ENCODE measurements at places on chromosomes 3 and 15.

DNA sequence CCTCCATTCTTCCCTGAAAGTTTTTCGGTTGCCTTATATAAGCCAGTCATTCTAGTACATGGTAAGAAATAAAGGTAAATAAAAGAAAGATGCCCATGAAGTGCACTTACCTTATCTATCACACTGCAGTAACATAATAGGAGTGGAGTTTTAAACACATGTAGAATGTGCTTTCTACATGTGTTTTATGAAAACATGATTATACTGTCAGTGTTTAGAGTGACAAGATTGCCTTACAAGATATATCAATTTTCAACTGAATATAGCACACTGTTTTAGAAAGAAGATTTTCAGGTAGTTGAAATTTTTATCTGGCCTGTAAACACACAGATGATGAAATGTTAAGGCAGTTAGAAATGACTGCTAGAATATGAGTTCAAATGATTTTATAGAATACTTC is 219.6 kb downstream of the EPHA3 start:
- no peak overlapping the region for H3K27ac ChIP-seq
- H3K36me3 ChIP-seq, result no peaks in the 10 kb centered on the region
- H3K27me3 ChIP-seq, result no peaks in the 10 kb centered on the region
- no peaks in the 10 kb centered on the region for H3K4me1 ChIP-seq

DNA sequence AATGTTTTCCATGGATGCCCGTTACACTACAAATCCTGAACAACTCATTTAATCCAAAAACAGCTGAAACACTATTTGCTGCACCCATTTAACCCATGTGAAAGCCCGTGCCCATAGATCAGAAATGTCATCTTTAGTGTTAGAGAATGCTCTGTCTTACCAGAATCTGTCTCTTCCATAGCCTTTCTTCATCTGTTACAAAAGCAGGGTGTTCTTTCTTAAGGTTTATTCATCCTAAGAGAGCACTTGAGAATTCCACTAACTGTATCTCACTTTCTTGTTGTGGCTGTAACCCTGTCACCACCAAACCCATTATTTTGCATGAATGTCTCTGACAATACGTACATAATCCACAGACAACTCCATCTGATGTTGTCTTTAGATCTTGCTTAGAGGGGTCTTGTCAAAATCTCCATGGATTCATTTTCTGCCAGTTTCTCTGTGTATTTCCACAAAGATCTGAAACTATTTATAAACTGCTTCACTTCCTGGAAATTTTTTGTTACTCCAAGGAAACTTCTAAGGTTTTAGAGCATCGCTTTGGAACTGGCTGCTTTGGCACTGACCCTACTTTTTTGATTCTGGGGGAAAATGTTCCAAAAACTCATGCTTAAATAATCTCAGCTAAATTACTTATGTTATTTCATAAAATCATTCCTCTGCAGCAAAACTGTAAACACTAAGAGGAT is 167.8 kb upstream of the CCDC54 start:
- no peaks in the 10 kb centered on the region for H3K4me1 ChIP-seq
- no peak overlapping the region for H3K4me3 ChIP-seq
- no peaks in the 10 kb centered on the region for H3K36me3 ChIP-seq
- no peaks in the 10 kb centered on the region for H3K27me3 ChIP-seq

- H3K27ac ChIP-seq, result no peak overlapping the region
- H3K27me3 ChIP-seq, result no peaks in the 10 kb centered on the region
- no peaks in the 10 kb centered on the region for H3K4me1 ChIP-seq
- no peaks in the 10 kb centered on the region for H3K36me3 ChIP-seq
Observed at GRCh38 chr3:169054471-169054870, 609.0 kb downstream of the MECOM start.

- no peak overlapping the region for H3K4me3 ChIP-seq
- DNase-seq, result no peak
- H3K4me1 ChIP-seq, result no peaks in the 10 kb centered on the region
- no peaks in the 10 kb centered on the region for H3K36me3 ChIP-seq
- H3K27me3 ChIP-seq, result no peaks in the 10 kb centered on the region
- no peak overlapping the region for H3K27ac ChIP-seq
Observed at GRCh38 chr3:168271932-168272331, 176.2 kb upstream of the GOLIM4 start.

DNA sequence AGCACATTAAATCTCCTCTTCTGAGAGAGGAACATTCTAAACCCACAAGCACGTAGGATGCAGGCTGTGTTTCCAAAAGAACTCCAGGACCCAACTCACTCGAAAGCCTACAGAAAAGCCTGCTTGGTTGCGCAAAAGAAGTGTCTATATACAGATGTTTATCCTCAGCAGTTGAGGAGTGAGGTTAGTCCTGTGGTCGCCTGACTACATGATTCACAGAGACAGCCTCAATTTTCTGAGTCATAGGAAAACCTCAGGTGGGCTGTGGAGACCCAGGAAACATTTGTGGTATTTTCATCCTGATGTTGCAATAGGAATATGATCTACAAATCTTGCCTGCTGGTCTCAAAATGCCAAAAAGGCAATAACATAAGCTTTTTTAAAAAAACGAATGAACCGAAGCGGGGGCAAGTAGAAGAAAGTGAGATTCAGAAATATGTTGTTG is 183.8 kb upstream of the THRB start:
- DNase-seq, result no peak
- H3K27me3 ChIP-seq, result no peaks in the 10 kb centered on the region
- H3K27ac ChIP-seq, result no peak overlapping the region
- H3K4me1 ChIP-seq, result no peaks in the 10 kb centered on the region

- no peak for DNase-seq
- H3K4me3 ChIP-seq, result no peak overlapping the region
- H3K27ac ChIP-seq, result no peak overlapping the region
- peaks cover 22% of the 10 kb centered on the region for H3K27me3 ChIP-seq
- no peaks in the 10 kb centered on the region for H3K4me1 ChIP-seq
Observed at GRCh38 chr3:147354623-147355022, 51.7 kb downstream of the ZIC4 start.

DNA sequence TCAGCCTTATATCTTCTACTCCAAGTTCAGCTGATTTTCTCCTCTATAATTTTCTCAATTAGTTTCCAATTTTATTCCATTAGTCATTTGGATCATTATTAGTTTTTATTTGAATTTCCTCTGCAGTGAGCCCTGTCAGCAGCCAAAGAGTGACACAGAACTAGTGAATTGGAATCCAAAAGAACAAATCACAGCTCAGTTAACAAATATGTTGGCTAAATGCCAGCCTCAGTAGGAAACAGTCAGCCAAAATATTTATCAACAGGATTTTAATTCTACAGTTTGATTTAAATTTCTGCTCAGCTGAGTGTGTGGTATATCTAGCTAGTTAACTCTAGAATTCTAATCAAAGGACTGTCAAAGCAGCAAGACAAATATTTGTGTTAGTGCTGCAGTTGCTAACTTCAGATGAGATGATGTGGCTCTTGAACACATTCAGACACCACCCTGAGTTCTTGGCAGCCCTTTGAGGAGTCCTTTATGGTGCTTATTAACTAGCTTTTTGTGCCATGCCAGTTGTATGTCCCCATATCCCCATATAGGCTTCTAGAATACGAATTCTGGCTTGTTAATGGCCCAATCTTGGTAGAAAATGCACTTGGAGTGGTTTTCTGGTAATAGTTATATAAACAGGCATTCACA is 194.5 kb downstream of the CPNE4 start:
- no peaks in the 10 kb centered on the region for H3K36me3 ChIP-seq
- no peak for DNase-seq
- H3K4me3 ChIP-seq, result no peak overlapping the region
- no peaks in the 10 kb centered on the region for H3K27me3 ChIP-seq

DNA sequence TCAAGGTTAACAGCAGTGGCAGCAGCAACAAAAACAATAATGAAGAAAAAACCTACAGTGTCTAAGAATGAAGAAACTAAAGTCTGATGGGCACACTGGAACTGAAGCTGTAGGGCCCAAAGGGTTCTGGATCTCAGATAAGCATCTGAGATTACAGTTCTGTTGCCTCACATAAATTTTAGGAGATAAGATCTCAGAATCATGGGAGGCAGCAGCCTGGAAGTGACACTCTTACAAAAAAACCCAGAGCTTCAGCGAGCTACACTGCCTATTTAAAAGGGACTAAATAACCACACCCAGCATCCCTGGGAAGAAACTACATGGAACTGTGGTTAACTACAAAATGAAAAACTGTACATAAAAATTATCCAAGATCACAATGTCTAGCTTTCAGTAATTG is 61.2 kb downstream of the PLD1 start:
- no peaks in the 10 kb centered on the region for H3K27me3 ChIP-seq
- no peaks in the 10 kb centered on the region for H3K4me1 ChIP-seq
- no peaks in the 10 kb centered on the region for H3K36me3 ChIP-seq
- no peak for DNase-seq
- H3K27ac ChIP-seq, result no peak overlapping the region

- H3K27ac ChIP-seq, result no peak overlapping the region
- no peaks in the 10 kb centered on the region for H3K4me1 ChIP-seq
- H3K4me3 ChIP-seq, result no peak overlapping the region
- H3K36me3 ChIP-seq, result no peaks in the 10 kb centered on the region
Observed at GRCh38 chr15:67927501-67928168, 87.8 kb upstream of the RNU6-1 start.
